ENCODE measurements at places on chromosomes 5 and 9.

- no peak for DNase-seq
Observed at GRCh38 chr9:27566118-27566517, 7.2 kb downstream of the C9orf72 start.

- no peak for DNase-seq
Observed at GRCh38 chr5:69516769-69517168, 24.2 kb downstream of the OCLN start.

DNA sequence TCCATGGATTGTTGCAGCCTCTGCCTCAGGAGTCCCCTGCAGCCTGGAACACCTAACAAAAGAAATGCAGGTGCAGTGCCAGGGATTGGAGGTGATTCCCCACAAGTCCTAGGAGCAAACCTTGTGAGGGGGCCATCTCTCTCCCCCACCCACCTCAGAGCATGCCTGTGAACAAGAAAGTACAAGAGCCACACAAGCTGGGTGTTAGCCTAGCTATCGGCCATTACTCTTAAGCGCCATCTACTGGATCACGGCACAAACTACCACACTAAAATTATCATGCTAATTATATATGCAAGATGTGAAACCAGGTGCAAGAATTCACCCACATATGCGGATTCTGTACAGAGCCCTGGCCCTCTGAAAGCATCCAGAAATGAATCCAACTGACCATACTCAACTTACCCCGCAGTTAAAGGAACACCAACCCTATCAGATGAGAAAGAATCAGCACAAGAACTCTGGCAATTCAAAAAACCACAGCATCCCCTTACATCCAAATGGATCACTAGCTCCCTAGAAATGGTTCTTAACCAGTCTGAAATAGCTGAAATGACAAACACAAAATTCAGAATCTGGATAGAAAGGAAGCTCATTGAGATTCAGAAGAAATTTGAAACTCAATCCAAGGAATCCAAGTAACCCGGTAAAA is 16.5 kb upstream of the PRSS3 start:
- DNase-seq = peak; percentile 67

GRCh38 chr5:83446253-83446947 is 25.1 kb upstream of the VCAN start:
- DNase-seq = no peak
